Stimulated activated CD8-positive, alpha-beta memory T cell treated with anti-CD3 and anti-CD28 coated beads, Interleukin-15, amount 100 ng/mL, for 48 hours (primary cell): ENCODE measurements at places on chromosomes 16 and 17.
A peak's percentile ranks its signal among the peaks of the same experiment; 100 is the strongest.

DNA sequence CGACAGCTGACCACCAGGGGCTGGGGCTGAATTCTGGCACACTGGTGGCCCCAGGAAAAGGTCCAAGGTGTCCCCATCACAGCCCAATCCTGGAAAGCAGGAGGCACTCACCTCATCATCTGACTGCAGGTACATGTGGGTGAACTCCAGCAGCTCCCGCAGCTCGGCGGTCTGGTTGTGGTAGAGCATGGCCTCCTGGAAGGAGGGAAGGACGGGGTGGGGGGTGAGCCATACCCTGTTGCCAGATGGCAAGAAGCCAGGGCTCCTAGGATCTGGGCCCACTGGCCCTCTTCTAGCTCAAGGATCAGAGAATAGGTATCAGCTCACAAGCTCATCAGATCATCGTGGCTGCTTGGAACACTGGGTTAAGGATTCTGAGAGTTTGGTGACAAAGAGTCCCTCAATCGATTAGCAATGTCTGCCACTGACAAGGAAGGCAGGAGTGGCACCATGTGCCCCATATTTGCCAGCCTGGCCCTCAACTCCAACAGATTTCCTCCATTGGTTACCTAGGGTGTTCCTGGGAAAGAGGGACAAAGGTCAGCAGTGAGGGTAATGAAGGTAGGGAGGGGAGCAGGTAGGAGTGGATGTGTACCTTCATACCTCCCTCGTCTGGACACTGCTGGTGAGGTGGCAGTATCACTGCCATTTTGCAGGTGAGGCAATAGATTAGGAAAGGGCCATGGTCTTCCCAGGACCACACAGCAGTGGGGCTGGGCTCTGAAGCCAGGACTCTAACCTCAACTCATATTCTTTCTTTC, 4.9 kb downstream of the P3H4 start:
- DNase-seq, result no peak

GRCh38 chr16:28494121-28494851, at the start of gene APOBR:
APOBR (plus strand) TSS chr16:28494643; CDS start chr16:28494682, 39 bp downstream.
- peak; percentile 83 for DNase-seq

DNA sequence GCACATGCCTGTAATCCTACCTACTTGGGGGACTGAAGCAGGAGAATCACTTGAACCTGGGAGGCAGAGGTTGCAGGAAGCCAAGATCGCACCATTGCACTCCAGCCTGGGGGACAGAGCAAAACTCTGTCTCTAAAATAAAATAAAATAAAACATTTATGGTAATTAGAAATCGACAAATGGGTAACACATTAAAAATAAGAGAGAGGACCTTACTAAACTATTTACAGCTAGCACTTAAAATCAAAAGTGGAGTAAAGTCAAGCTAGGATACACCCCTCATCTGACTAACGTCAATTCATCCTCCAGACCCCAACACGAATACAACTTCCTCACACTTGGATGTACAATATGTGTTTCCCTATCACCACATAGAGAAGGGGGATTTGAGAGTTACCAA, 27.8 kb upstream of the RHOT1 start:
- DNase-seq, result no peak

DNA sequence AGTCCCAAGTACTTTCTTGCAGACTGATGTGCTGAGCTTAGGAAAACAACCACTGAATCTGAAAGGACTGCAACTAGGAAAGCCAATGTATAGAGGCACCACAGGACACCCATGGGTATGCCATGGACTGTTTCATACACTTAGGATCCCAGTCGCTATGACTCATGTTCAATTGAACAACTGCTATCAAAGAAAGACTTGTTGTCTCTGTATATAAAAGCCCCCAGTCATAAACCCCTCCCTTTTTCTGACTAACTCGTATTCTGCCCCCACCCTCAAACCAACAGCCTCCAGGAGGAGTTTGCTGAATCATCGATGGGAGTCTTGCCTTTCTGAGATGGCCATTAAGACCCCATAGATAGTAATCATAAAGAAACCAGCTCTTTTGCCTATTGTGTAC, 205.4 kb downstream of the ANKFN1 start:
- DNase-seq, result no peak

DNA sequence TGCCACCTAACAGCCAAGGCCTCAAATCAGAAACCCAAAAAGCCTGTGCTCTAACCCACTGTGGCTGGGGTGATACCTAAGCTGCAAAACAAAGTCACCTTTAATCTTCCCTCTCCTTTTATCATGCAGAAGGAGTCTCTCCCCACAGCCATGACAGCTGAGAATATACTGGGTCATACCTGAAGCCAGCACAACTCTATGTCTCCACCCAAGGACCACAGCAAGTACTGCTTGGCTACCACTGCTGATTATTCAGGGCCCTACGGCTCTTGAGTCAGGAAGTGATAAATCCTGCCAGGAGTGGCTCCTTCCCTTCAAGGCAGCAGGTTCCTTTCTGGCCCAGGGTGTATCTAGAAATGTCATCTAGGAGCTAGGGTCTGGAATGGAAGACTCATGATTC, 151.5 kb upstream of the TOM1L1 start:
- no peak for DNase-seq

- no peak for DNase-seq
Measured at GRCh38 chr16:13919330-13919682, 648 bp upstream of the ERCC4 start.

DNA sequence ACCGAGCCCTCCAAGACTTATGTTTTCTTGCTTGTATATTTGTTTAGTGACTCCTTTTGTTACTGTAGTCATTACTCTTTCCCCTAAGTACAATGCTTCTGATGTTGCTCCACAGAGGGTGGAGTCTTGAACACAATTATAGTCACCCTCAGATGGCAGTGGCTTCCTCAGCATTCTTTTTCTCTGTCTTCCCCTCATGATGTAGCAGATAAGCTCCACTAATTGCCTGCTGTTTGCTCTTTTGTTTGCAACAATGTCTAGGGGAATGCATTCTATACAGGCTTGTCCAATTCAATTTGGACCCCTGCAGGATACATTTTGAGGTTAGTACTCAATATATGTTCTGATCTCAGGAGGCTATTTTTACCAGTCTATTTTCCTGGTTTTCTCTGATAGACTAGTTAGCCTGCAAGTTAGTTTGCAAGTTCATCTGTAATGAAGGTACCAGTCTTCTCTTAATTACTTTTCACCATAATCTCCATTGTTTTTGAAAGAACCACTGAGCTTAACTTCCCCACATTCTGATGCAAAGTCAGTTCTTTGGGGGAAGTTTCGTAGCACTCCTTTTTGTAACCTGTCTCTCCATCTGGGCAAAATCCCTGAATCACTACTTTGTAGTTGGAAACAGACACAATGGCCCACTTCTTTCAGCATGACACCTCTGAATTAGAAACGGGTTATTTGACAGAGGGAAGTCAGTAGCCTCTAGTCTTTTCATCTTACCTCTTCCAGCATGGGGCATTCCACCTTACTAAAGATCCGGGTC, 1509.2 kb downstream of the CDH11 start:
- no peak for DNase-seq

- peak; percentile 21 for DNase-seq
Measured at GRCh38 chr17:48671697-48672171, 45.6 kb upstream of the HOXB9 start.

- DNase-seq, result no peak
Measured at GRCh38 chr16:27539120-27539519, 10.6 kb downstream of the GTF3C1 start.

- no peak for DNase-seq
Measured at GRCh38 chr17:67833946-67834631, 8.8 kb downstream of the BPTF start.

DNA sequence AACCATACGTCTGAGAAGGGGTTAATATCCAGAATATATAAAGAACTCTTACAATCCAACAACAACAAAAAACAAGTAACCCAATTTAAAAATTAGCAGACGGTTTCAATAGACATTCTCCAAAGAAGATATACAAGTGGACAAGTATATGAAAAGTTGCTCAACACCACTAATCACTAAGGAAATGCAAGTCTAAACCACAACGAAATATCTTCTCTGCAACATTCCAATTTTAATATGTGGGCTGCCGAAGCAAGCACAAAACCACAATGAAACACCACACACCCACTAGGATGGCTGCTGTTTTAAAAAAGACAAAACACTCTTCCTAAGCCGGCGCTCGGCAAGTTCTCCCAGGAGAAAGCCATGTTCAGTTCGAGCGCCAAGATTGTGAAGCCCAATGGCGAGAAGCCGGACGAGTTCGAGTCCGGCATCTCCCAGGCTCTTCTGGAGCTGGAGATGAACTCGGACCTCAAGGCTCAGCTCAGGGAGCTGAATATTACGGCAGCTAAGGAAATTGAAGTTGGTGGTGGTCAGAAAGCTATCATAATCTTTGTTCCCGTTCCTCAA, 5.9 kb upstream of the SLC13A2 start:
- DNase-seq, result no peak

DNA sequence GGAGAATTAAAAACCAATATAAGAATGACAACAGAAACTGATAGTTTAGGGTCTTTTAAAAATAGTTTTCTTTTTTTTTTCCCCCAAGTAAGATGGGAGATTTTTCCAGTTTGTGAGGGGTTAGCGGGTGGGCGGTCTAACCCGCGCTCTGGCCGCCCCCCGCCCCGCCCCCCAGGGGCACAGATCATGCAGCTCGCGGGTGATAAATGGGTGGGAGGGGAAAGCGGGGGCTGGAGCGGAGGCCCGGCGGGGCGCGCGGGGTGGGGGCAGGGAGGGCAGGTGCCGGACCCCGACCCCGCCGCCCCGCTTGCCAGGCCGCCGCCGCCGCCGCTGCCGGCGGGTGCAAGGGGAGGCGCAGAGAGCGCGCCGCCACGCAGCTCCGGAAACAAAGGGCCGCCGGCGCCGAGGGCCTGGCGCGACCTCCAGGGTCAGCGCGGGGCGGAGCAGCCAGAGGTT, 60.1 kb upstream of the GSE1 start:
- DNase-seq, result no peak

- no peak for DNase-seq
Measured at GRCh38 chr17:16342979-16343378, 10.3 kb downstream of the CENPV start.

- DNase-seq, result no peak
Measured at GRCh38 chr16:74729783-74730683, 29.4 kb upstream of the MLKL start.

DNA sequence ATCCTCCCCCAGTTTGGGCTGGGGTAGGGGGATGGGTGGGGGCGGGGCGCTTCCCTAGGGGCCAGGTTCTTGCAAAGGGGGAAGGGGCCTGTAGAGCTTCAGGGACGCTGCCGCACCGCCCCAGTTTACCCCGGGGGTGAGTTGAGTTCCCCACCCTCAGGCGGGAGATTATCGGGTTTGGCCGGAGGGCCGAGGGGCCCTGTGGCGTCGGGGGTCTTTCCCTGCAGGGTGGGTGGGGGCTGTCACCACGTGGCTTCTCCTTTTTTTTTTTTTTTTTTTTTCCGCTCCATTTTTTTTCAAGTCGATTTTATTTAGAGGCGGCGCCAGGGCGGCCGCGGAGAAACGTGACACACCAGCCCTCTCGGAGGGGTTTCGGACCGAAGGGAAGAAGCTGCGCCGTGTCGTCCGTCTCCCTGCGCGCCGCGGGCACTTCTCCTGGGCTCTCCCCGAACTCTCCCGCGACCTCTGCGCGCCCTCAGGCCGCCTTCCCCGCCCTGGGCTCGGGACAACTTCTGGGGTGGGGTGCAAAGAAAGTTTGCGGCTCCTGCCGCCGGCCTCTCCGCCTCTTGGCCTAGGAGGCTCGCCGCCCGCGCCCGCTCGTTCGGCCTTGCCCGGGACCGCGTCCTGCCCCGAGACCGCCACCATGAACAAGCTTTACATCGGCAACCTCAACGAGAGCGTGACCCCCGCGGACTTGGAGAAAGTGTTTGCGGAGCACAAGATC, at the start of gene IGF2BP1:
Gene IGF2BP1, plus strand, starts transcription at position 283 of the 724 bp plus-strand sequence. Its CDS starts 361 bp downstream, at position 644.
- DNase-seq, result no peak

DNA sequence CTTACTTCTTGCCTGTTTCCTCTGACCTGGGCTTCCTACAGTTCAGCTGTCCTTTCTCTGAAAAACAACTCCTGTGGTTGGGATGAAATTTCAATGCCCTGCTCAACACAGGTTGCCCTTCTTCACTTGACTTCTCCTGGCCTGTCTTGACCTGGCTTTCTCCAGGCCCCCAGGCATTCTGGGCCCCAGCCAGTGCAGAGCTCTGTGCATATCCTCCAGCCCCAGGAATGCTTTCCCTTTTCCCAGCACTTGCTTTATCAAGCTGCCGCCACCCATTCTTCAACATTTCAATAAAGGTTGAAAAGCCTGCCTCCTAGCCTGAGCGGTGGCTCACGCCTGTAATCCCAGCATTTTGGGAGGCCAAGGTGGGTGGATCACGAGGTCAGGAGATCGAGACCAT, 10.8 kb downstream of the ODAD4 start:
- DNase-seq, result no peak

DNA sequence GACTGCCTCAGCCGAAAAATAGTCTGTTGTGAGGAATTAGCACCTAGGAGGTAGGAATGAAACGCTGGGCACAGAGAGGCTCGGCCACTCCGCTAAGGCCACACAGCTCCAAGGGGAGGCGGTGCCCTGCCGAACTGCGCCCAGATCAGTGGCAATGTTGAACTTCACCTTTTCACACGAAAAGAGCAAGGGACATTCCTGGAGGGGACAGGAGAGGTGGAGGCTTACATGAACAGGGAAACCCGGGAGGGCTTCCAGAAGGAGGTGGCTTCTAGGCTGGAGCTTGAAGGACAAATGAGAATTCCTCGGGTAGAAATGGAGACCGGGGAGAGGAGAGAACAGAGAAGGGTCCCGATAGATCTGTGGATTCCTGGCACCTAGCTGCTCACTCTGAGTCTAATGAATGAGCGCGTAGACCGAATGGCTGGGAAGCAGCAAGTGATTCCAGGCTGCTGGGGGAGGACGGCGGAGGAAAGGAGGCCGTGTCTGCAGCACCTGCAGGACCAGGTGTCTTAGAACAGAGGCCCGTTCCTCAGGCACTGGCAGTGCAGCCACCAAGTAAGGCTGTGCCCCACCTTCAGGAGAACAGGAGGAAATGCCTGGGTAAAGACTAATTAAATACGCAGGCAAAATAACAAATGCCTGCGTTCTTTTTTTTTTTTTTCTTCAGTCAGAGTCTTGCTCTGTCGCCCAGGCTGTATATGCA, 722 bp upstream of the SLC38A10 start:
- peak; percentile 18 for DNase-seq

GRCh38 chr16:48432136-48432535, 46.9 kb upstream of the SIAH1 start:
- no peak for DNase-seq

- no peak for DNase-seq
Measured at GRCh38 chr16:89425523-89425922, 64.8 kb downstream of the ANKRD11 start.

- DNase-seq, result no peak
Measured at GRCh38 chr16:59605706-59606105, 871.6 kb upstream of the GOT2 start.

DNA sequence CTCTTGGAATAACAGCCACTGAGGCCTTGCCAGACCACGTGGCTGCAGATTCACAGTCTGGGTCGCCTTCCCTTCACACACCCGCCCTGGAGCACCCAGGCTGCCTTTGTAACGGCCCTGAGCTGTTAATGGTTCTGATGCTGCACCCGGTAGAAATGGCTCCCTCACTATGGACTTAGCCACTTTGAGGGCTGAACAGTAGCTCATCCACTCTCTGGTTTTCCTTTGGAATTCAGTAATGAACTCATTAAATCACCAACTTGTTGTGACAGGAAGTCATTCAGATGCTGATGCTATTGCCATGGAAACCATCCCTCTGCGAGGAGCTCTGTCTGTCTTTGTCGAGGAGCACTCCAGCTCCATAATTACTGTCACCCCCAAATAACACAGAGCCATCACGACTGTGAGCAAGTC, 59.2 kb downstream of the CDK5R1 start:
- no peak for DNase-seq

- peak; percentile 70 for DNase-seq
Measured at GRCh38 chr17:2792366-2793169, 3.7 kb upstream of the RAP1GAP2 start.

GRCh38 chr17:63406689-63407330, 39.3 kb downstream of the CYB561 start:
- peak; percentile 42 for DNase-seq

GRCh38 chr17:48504953-48505352, 25.9 kb downstream of the HOXB1 start:
- DNase-seq, result no peak
